ENCODE measurements at places on chromosomes 1 and 21.

- no peak for DNase-seq
These were observed 43.2 kb downstream of the ECE1 start for GRCh38 chr1:21246905-21247642.

DNA sequence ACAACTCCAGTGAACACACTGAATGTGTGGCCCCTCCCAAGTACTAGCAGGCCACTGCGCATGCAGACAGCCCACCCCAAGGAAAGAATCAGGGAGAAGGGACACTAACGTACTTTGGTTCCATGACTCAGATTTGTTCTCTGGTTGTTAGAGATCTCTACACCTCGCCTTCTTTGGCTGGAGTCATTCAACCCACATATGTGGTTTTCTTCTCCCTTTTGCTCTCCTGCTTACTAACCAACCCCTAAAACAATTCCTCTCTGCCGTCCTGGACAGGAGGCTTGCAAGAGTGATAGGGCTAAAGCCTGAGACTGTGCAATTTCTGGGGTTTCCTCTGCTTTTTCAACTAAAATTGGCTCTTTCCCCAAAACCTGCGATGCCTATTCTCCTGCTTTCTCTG lies 5.7 kb upstream of the CD48 start:
- DNase-seq, result no peak

DNA sequence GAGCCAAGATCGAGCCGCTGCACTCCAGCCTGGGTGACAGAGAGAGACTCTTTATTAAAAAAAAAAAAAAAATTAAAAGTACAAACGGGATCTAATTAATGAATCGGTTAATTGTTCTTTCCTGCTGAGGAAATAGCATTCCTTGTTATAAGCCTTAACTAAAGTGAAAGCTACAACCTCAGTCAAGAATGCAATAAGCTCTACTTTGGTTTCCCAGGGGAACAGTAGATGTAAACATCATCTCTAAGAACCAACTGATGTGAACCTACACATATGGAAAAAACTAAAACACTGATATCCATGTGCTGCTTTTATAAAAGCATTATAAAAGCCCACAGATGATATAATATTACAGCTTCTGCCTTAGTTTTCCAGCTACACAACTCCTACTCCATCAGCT lies 41.9 kb downstream of the LPGAT1 start:
- no peak for DNase-seq

DNA sequence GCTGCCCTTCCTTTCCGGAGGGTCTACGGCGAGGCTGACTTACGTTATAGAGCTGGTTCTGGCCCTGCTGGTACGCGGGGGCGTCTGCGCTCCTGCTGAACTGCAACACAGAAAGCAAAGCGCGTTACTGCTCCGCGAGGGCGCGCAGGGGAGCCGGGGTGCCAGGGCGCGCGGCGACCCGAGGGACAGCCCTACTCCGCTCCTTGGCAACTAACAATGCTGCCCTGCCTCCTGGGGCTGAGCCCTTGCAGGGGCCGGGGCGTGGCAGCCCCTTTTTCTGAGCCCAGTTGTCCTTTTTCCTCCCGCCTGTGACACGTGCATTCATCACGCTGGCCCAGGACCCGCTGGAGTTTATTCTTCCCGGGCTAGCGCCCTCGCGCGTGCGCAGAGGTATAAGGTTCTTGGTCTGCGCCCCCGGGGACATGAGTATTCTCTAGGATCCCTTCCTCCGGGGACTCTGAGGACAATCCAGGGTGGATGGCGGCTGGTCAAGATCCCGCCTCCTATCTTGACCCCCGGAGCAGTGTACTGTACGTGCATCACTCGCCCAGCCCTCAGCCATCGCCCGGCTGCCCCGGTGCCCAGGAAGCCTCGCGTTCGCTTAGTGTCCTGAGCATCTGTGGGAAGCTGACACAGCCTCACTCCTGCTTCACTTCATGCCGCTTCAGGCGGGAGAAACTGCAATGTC lies 78.9 kb downstream of the CD247 start:
- no peak for DNase-seq

DNA sequence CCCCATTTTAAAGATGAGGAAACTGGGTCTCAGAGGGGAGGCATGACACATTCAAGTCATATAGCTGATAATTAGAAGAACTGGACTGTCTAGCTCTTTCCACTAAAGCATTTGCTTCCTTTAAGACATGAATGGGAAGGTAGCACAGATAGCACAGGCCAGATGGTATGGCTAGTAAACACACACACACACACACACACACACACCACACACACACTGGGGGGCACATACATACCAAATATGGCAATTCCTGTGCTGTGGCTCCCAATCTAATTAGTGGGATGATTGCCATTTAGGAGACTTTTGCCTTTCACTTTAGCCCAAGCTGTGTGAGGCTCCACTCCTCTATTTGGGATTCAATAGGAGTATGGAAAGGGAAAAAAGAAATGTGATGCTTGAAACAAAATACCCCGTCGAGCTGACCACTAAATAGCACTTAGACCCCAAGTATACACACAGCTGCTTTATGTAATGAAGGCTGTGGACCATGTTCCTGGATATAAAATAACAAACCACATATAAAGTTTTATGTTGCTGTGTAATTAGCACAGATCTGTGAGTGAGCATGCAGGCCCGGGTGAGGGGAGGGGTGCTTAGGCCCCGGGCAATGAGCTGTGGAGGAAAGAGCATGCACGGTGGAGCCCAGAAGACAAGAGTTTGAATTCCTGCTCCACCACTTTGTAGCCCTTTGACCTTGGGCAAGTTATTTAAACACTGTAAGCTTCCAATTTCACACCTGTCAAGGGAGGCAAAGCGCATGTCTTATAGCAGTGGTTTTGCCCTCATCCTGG lies 6.8 kb upstream of the TRABD2B start:
- no peak for DNase-seq

GRCh38 chr1:178621822-178622221 lies 103.2 kb upstream of the RALGPS2 start:
- DNase-seq, result no peak

GRCh38 chr1:11453742-11454491 lies 25.0 kb upstream of the DISP3 start:
- no peak for DNase-seq

DNA sequence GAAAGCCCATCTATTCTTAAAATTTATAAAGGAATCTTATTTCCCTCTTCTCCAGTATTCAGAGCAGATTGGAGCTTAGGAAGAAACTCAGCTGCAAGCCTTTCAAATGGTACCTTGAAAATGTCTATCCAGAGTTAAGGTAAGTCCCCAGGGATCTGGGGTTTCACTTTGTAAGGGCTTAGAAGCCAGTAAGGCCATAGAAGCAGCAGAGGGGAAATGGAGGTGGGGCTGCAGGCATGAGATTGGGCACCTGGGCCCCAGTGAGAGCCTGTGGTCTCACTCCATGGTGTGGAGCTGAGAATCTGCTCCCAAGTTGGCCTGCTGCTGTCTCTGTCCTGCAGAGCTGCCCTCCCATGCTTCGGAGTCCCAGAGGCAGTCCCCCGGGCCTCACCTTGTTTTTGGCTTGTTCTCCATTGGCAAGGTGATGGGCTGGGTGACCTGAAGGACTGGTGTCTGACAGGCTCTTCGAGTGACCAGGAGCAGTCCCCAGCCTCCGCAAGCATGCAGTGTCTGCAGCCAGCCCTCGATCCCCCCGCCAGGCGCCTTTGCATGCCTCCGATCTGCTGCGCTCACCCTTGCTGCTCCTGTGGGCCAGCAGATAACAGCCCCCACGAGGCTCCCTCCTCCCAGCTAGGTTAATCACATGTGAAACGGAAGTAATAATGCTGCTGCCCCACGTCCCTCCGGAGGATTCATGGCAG lies 163.1 kb downstream of the PGBD5 start:
- no peak for DNase-seq

DNA sequence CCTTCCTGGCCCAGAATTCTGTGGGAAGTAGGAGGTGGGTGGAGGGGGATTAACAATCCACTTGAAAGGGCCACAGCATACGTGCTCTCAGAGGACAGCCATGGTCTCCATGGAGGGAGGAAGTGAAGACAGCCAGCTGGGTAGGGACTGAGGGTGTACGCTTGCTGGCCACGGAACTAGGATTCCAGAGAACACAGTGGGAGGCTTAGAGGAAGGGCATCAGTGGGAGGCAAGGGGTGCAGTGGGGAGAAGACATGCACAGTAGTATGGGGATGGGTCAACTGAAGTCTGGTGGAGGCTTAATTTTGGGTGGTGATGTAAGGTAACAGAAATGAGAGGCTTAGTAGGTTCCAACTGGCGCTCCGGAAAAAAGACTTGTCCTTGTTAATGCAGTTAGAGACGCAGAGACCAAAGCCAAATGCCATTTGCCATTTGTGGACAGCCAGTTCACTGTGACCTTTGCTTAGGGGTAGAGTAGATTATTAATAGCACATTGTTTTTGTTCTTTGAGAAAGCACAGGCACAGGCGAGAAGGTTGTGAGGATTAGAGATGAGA lies 103.0 kb downstream of the ZSCAN20 start:
- DNase-seq, result no peak

DNA sequence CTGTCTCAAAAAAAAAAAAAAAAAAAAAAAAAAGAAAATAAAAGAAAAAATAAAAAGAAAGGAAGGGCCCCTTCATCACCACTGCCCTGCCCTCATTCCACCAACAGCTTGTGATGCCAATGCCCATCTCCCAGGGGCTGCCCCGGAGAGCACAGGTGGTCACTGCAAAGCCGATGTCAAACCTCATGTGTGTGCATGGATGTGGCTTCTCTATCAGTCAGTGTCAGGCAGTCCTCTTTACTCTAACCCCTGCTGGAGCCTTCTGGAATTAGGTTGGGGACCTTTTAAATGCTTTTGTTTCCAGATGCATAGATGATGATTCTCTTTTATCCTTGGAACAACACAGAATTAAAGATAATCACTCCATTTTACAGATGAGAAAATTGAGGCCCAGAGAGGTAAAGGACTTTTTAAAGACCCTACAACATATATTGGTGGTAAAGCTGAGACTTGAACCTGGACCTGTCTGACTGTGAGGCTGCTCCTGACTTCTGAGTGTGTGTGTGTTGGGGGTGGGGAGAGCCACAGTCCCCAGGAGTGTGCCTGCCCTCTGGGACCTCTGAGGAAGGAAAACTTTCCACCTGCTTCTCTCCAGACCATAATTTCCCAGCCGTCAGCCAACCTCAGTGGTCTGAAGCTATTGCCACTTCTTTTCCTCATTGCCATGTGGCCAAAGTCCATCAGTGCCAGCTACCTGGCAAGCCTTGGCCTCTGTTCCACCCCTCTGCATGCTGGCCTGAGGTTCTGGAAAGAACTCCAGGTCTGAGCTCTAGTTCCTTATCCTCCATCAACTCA lies 3.0 kb upstream of the TMEM54 start:
- DNase-seq, result no peak

GRCh38 chr21:17823846-17824245 lies 4.7 kb upstream of the C21orf91 start:
- DNase-seq, result no peak

DNA sequence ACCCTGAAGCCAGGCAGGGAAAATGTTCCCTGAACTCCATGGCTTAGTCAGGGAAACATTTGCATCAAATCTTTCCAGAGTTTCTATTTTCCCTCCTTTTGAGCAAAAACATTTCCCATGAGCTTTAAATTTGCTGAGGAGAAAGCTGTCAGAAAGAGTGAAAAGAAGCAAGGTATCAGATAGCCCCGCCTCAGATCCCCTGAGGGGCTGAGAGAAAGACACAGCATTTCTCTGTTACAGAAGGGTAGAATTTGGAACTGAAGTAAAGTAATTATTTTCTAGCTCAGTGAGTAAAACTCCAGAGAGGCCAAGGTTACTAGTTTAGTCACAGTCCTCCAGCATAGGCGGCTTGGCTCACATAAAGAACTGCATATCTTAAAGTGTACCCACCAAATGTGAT lies 10.6 kb downstream of the FMO1 start:
- DNase-seq, result no peak

DNA sequence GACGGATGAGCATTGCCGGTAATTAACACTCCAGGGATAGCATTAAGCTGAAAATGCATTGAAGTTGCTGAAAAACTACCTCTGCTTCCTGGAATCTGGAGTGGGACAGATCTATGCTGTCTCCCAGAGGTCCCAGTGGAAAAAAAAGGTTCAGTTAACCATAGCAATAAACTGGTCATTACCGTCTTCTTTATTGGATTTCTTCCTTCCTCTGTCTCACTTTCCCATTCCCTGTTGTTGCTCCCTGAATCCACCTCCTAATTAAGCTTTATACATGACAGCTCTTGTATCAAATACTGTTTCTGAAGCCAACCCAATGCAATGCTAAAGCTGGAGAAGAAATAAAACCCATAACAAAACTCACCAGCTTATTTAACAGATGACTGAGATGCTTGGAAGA lies 1805.9 kb downstream of the NCAM2 start:
- DNase-seq, result no peak

- no peak for DNase-seq
These were observed 37.9 kb downstream of the RGL1 start for GRCh38 chr1:183842795-183843144.

DNA sequence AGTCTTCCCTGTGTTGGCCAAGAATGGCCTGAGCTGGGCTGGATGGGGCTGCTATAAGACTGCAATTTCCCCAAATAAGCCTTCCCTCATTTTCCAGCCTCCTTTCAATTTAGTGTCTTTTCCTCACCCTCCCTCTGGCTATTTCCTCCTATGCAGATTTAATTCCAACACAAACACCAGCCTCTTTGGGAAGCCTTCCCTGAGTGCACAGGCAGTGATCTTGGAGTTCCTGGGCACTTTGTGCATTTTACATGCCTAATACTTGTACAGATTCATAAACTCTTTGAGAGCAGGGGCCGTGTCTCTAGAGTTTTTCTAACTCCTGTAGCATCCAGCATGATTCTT lies 91.1 kb upstream of the TLR5 start:
- no peak for DNase-seq

DNA sequence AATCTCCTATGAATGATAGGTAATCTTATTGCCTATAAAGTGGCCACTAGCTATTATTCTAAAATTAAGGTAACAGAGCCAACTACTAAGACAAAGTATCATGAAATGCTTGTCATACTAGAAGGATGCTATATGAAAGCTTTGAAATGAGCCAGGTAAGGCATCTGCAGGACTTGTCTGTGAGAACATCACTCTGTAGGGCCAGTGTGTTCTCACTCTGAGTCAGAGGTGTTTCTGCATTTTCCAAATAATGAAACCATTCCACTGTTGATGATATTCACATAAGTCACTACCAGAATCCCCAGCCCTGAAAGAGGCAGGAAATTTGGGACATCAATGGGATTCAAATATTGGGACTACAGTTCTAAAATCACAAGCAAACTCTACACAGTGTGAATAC lies 25.8 kb upstream of the GBP5 start:
- no peak for DNase-seq

- no peak for DNase-seq
These were observed 20.4 kb upstream of the GNG12 start for GRCh38 chr1:67853704-67854103.

Measured in activated T-helper 1 cell treated with anti-CD3 and anti-CD28 coated beads, Interleukin-2, amount 50 U/mL, for 16 hours (primary cell).